Epithelial cell of prostate (primary cell): ENCODE measurements at places on chromosomes 16 and 17.
A peak's percentile ranks its signal among the peaks of the same experiment; 100 is the strongest.

- peak; percentile 50 for DNase-seq
Observed at GRCh38 chr17:74192950-74193781, 10.3 kb upstream of the RPL38 start.

- DNase-seq: no peak
Observed at GRCh38 chr17:76635039-76635438, 8.5 kb downstream of the ST6GALNAC1 start.

- no peak for DNase-seq
Observed at GRCh38 chr17:49108318-49108717, 24.3 kb upstream of the B4GALNT2 start.

GRCh38 chr17:42898147-42898811 lies 2.3 kb upstream of the G6PC1 start:
- no peak for DNase-seq

GRCh38 chr17:79020631-79021301 lies 3.2 kb upstream of the C1QTNF1 start:
- no peak for DNase-seq

DNA sequence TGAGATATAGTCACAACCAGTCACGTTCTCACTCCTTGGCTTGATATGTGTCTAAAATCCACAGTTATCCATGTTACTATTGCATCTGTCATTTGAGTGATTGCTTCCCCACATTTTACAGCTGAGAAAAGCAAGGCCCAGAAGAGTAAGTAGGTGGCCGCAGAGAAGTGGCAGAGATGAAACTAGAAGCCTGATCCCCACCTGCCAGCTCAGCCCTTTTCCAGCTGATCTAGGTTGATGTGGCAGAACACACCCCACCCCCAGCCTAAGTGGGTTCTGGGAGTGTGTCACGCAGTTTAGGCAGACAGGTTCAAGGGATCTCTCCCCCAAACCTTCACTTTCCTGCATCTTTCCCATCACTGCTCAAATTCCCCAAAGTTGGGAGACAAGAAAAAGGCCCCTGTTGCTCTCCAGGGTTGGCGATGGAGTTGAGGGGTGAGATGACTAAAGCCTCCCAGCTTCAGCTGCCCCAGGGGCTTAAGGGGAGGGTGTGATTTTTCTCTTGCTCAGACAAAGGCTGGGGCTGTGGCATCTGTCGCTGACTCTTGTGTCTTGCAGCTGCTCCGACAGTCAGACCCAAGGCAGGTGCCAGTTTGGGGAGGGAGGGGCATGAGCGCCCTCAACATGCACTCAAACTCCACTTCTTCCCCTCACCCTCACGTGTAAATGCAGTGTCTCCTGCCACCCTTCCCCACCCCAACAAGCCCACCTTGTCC lies 48.9 kb upstream of the LHX1 start:
- DNase-seq: no peak

DNA sequence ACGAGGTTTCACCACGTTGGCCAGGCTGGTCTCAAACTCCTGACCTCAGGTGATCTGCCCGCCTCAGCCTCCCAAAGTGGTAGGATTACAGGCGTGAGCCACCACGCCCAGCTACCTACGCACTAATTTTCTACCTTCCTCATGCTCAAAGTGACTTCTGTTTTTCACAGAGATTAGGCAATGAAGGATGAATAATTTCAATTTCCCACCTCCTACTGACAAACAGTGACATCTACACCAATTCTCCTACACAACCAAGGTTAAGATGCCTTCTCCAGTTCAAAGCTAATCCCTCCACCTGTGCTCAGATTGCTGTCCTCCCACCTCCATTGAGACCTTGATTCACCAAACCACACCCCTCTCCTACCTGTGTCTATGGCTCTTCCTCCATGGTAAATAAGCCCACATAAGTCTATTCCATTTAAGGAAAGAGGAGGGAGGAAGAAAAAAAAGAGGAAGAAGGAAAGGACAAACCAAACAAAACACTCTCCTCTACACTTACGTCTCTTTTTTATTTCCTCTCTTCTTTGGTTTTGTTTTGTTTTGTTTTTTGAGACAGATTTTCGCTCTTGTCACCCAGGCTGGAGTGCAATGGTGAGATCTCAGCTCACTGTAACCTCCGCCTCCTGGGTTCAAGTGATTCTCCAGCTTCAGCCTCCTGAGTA lies 5.5 kb upstream of the MED11 start:
- no peak for DNase-seq

DNA sequence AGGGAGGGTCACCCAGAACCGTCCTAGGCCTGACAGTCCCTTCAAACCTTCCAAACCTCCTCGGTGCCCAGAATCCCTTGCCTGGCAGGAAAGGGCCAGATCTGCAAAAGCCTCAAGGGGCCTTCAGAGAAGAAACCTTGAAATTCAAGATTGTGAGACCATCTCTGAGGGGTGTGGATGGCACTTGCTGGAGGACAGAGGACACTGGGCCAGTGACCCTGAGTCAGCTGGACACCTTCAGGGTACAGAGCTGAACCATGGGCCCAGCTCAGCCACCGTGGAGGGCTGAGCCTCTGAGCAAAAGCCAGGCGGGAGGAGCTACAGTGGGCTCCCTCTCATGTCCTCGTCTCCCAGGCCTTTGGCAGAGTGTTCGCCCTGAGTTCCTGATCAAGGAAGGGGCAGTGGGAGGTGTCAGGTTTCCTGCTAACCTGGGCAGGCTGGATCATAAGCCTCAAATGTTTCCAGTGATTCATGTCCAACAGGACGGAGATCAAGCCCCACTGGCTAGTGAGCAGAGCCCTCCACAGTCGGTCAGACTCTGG lies 3.0 kb downstream of the PDILT start:
- DNase-seq: no peak

DNA sequence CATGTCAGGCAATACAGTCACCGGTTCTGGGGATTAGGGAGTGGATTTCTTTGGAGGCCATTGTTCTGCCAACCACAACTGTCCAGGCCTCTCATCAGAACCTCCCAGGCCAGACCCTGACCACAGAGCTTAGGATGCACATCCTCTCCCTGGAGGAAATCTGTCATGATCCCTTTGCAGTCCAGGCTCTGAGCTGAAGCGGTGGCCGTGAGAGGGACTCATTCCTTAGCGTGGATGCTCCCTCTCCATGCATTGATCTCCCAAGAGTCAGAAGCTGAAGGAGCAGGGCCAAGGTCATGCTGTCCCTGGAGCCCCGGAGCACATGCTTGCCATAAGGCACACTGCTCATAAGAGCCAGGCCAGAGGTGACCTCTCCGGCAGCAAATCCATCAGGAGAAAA lies 181.4 kb downstream of the COPRS start:
- no peak for DNase-seq

DNA sequence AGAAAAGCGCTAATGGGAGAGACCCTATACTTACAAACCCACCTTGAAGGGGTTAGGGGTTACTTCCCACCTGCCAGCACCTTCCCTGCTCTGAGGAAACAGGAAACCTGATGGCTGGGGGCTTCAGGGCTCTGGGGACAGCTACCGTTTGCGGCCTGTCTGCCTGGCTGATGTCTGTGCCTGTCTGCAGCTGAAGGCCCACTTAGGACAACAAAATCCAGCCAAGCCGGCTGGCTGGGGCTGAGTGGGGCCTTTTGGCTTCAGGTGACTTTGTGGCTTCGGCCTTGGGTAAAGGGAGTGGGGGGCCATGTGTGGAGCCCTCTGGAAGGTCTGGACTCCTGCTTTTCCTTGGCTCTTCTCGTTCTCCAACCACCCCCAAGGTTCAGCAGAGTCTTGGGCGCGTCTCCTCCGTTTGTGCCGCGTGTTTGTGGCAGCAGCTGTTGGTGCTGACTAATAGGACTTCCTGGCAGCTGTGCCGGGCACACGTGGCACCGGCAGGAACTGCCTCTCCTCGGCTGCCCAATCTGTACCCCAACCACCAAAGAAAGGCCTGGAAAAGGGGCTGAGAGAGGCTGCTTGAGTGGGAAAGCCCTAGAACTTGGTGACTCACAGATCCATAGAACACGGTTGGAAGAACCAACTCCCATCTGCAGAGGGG lies 186.7 kb downstream of the MSI2 start:
- DNase-seq: peak; percentile 22

- DNase-seq: no peak
Observed at GRCh38 chr17:82890339-82890730, 50.5 kb upstream of the ZNF750 start.

DNA sequence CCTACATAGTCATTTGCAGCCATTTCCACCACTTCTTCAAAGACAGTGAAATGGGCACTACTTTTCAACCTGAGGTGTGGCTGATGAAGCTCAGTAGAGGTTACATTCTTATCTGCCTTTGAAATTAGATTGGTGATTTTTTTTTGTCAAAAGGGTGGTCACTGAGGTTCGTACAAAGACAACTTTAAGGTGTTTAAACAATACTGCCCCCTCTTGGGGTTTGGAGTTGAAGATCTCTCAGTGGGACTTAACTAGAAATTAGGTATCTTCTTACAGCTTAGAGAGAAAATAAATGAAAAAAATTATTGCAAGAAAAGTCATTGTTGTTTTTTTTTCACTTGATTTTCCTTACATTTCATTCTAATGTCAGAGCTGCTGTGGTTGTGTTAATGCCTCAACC lies 713.2 kb downstream of the CDH11 start:
- no peak for DNase-seq

GRCh38 chr17:75941442-75941819 lies 589 bp upstream of the FBF1 start:
- no peak for DNase-seq

GRCh38 chr17:72846399-72846798 lies 246.1 kb downstream of the SLC39A11 start:
- no peak for DNase-seq

DNA sequence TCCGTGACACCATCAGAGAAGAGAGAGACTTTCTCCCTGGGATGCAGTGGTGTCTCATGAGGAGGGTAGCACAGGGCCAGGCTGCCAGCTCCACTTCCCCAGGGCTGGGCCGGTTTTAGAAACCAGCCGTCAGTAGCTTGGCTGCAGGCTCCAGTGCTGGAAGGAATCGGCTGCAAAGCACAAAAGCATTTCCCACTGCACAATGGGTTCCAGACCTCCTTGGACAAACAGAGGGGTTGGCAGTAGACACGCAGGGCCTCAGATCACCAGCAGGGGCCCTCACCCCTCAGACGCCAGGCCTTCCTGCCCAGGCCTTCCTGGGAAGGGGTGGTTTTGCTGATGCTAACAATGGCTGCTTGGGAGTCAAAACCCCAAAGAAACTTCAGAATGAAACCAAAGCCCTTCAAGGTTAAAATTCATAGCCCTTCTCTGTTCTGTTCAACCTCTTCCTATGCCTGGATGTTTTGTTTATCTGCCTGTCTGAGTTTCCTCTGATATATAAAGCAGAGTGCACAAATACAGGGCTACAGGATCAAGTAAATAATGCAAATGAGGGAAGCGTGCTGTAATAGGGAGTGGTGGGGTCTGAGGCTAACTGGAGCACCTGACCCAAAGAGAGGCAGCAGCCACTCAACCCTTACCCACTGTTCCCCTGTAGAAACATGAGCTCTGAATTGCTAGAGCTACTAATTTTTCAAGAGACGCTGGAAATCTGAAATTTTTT lies 26.2 kb downstream of the TEKT5 start:
- no peak for DNase-seq

GRCh38 chr16:80125677-80126076 lies 415.1 kb upstream of the DYNLRB2 start:
- no peak for DNase-seq

DNA sequence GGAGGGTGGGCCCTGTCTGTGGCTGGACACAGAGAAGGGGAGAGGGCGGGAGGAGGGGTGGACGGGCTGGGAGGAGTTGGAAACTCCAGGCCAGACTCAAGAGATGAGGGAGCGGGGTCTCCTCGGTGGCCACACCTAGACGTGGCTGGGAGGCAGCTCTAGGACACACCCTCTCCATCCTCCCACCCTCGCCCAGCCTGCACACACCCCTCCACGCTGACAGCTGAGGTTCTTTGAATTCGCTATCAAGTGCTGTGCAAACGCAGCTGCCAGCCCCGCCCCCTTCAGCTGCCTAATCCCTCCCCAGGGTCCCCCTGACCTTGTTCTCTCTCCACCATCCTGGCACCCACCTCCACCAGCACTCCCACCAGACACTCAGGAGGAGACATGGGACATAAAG lies 48.7 kb downstream of the DNAH17 start:
- no peak for DNase-seq

DNA sequence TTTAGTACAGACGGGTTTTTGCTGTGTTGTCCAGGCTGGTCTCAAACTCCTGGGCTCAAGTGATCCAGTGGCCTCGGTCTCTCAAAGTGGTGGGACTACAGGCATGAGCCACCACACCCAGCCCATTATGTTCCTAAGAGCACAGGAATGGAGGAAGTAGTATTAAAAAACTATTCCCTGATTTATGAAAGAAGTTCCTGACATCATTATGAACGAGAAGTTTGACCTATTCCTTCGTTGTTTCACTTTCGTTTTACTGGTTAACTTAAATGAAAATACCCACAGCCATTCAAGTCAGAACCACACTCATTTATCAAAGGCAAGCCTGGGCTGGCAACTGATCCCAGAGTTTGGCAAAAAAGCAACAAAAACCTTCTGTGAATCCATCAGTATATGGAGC lies 13.5 kb upstream of the CBX4 start:
- DNase-seq: peak; percentile 58

GRCh38 chr17:35245196-35245486 lies 2.3 kb downstream of the SLFN5 start:
- peak; percentile 81 for DNase-seq

- no peak for DNase-seq
Observed at GRCh38 chr17:42109086-42109485, 3.4 kb downstream of the DHX58 start.

- no peak for DNase-seq
Observed at GRCh38 chr17:37221865-37222264, 153.9 kb upstream of the C17orf78 start.

DNA sequence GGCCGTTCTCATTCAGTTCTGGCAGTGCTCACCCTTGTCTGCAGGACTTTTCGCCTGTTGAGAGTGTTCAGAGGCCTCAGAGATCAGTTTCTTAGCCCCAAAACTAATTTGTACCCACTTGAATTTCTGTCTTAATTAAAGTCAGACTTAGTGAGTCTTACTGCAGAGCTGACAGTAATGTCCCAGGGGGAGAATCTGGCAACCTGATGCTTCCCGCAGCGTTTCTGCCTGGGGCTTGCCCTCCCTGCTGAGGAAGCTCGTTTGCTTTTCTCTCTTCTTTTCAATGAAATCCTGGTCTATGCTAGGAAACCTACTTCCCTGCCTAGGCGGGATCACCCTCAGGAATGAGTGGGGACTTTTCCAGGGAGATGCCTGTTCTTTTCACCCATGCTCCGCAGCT lies 25.3 kb downstream of the DBNDD1 start:
- DNase-seq: no peak

DNA sequence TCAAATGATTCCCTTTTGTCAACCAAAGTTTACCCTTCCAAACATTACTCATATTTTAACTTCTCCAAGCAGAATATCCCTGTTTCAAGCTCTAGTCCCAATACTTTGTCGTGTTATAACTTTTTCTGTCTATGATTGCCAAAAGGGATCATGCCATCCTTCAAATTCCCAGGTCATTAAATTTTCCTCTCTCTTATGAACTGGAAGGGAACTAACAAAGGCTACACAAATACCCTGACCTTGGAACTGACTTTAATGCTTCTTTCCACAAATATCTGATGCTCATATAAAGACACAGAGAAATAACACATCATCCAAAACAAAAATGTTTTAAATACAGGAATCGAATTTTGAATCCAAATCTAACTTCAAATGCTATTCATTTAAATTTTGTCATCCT lies 1352.7 kb downstream of the CDH11 start:
- no peak for DNase-seq
